Epithelial cell of proximal tubule (primary cell): ENCODE measurements at places on chromosomes 4 and X.

GRCh38 chrX:9459186-9459748 is 5.6 kb upstream of the TBL1X start:
- DNase-seq = no peak

- DNase-seq = peak; percentile 83
Measured at GRCh38 chrX:122565952-122566351, 618.1 kb upstream of the GRIA3 start.

GRCh38 chr4:39029752-39030694 is 2.2 kb downstream of the TMEM156 start:
- DNase-seq = no peak

DNA sequence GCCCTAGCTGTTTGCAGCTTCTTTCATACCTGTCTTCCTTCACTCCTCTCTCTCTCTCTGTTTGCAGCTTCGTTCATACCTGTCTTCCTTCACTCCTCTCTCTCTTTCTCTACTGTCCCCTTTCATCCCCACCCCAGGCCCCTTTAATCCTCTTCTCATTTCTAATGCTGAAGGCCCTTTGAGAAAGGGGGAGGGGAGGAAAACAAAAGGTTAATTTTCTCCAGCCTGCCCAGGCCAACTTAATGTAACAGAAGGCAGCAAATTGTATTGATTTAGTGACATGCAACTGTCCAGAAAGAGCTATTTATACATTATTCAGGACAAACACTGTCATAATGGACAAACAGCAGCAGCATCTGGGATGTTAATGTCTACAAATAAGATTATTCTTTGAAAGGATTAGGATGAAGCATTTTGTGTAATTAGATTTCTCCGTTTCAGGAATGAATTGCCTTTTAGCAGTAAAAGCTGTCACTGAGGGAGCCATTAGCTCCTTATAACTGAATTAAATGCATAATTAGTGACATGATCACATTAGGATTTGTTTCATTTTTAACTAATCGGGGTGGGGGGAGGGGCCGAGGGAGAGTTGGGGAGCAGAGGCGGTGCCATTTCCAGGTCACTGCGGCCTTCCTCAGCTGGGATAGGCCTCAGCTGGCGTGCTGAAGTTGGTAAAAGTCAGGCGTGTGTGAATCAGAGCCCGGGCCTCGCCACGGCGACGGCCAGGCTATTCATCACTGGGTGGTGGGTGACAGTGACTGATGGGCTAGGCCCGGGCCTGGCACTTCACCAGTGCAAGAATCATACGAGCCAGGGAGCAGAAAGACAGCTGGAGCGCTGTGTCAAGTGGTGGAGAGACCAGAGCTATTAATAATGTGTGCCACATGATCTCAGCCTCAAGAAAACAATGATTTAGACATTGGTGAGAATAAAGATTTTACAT is 174.5 kb downstream of the NKX6-1 start:
- no peak for DNase-seq

DNA sequence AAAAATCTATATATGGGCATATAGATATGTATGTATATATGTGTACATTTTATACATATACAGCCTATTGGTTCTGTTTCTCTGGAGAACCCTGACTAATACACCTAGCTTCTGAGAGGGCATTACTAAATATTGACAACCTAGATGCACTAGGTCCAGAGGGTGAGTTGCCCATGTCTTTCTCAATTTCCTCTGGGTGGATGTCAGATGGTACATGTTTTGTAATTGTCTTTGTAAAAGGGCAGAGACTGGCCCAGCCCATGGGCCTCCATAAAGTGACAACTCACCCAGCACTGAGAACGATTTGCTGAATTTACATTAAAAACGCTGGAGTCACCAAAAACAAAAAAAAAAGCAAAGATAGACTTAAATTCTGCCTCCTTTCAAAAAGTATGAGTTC is 198.5 kb upstream of the FAM241A start:
- DNase-seq = no peak

GRCh38 chr4:48307528-48307927 is 33.8 kb upstream of the SLAIN2 start:
- no peak for DNase-seq

- no peak for DNase-seq
Measured at GRCh38 chrX:31356275-31357212, 284.7 kb upstream of the FTHL17 start.

GRCh38 chrX:120023259-120023658 is 54.2 kb downstream of the RHOXF2B start:
- DNase-seq = no peak

DNA sequence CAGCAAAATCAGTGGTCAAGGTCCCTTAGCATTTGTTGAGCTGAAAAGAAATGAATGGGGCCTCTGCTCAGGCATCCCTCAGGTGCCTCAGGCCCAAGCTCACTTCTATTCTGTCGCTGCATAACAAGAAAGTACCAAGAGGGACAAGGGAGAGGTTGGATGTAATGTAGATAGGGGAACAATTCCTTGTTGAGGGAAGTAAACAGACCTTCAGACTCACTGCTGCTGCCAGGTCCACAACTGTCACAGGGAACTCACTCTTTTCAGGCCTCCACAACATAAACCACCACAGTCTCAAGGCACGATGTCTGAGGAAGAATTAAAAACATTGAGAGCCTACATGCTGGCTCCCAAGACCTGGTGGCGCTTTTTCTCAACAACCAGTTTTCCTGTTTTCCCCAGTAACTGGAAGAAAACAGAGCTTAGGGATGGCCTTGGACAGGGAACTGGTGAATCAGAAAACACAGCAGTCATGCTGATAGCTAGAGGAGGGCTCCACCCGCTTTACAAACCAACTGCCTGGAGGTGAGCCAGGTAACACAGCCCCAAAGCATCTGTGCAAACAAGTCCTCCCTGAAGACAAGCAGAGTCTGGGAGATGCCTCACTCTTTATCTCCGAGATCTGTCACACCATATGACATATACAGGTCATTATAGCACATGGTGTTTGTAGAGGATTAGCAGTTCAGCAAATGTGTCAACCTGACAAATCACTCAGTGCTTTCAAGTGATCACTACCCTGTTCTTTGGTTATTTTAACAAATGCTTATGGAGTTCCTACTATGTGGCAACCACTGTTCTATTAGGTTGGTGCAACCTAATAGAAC is 14.3 kb upstream of the AWAT1 start:
- DNase-seq = no peak

DNA sequence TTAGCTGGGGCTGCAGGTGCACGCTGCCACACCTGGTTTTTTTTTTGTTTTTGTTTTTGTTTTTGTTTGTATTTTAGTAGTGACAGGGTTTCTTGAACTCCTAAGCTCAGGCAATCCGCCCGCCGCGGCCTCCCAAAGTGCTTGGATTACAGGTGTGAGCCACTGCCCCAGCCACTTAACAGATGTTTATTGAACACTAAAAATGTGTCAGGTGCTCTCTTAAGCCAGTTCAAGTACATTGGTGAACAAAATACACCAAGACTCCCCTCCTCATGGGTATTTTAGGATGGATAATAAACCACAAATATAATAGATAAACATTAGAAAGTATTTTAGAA is 69.9 kb downstream of the TRAPPC11 start:
- no peak for DNase-seq

- no peak for DNase-seq
Measured at GRCh38 chrX:65987811-65988210, 52.1 kb downstream of the VSIG4 start.

DNA sequence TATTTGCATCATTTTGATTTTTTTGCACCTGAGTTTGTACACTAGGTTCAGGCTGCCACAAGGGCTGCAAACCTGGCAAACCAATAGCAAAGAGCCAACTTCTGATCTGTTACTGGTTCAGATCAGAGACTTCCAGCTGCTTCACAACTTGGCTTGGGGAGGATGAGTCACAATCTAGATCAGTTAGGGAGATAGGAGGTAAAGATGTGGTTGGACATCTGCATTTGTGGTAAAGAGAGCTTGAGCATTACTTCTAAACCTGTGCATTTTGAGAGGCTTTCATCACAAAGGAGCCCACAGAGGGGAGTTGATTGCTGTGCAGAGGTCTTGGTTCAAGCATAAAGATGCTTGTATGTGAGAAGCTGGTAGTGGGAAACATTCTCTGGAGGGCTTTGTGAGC is 34.5 kb downstream of the LINC00632 start:
- DNase-seq = no peak

DNA sequence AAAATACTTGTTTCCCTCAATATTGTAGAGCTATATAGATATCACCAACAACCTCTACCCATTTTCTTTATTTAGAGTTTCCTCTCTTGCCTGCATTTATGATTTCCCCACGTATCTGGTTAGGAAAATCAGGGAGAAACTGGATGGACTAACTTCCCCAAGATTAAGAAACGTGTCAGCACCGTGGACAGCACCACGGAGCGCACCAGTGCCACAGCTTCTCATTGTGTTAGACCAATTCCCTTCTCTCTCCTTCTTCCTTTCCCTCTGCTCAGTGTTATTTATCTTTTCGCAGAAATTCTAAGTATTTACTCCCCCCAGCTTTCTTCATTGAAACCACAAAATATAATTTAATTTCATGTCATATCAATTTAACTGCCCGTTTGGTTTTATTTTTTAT is 568.6 kb upstream of the BOD1L1 start:
- peak; percentile 22 for DNase-seq

DNA sequence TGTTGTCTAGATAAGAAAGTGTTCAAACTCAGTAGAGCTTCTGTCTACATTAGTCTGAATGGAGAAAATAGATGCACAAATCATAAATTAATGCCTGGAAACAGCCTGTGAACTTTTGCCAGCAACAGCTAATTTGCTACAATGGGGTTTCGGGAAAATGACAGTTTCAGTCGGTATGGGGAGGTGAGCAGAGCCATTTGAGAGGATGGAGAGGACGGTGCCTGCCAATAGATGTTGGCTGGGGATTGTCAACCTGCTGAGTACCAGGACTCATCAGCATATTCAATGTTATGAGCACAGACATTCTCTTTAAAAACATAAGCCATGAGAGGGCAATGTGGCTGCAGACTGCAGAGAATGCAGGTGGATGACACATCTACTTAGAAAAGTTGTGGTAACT is 230.3 kb upstream of the PCDH18 start:
- no peak for DNase-seq

- DNase-seq = no peak
Measured at GRCh38 chrX:78831523-78831922, 84.0 kb downstream of the LPAR4 start.

DNA sequence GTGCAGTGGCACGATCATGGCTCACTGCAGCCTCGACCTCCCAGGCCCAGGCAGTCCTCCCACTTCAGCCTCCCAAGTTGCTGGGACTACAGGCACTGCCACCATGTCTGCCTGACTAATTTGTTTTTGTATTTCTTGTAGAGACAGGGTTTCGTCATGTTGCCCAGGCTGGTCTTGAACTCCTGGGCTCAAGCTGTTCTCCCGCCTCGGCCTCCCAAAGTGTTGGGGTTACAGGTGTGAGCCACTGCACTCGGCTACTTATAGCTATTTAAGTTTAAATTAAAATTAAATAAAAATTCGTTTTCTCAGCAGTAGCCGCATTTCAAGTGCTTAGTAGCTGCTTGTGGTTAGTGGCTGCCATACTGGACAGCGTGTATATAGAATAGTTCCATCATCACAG is 3.5 kb downstream of the SMAD1 start:
- DNase-seq = no peak

DNA sequence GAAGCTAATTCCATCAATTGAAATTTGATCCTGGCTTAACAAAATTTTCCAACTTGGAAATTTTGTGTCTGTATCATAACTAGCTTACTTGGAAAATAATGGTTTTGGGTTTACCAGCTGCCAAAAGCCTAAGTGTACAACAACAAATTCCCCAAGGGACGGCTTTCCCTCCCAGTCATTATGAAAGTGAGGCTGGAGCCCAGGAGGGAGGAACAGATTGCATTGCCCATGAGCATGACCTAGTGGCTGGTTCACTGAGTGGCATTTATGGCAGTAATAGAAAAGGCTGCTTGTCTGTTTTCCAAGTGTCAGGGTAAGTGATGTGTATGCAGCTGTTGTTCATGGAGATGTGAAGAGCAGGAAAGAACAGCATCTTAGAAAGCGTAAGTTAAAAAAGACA is 70.8 kb upstream of the HHIP start:
- no peak for DNase-seq

GRCh38 chrX:135522878-135523693 is 2.6 kb downstream of the INTS6L start:
- no peak for DNase-seq

- DNase-seq = no peak
Measured at GRCh38 chr4:7362341-7362740, 72.4 kb downstream of the PSAPL1 start.

GRCh38 chrX:70478526-70479245 is 34.1 kb downstream of the DLG3 start:
- no peak for DNase-seq

GRCh38 chr4:145822181-145822580 is 116.4 kb downstream of the ZNF827 start:
- no peak for DNase-seq

- DNase-seq = no peak
Measured at GRCh38 chrX:40097141-40097503, 636 bp downstream of the BCOR start.

- DNase-seq = no peak
Measured at GRCh38 chrX:13257223-13258051, 62.4 kb downstream of the ATXN3L start.

DNA sequence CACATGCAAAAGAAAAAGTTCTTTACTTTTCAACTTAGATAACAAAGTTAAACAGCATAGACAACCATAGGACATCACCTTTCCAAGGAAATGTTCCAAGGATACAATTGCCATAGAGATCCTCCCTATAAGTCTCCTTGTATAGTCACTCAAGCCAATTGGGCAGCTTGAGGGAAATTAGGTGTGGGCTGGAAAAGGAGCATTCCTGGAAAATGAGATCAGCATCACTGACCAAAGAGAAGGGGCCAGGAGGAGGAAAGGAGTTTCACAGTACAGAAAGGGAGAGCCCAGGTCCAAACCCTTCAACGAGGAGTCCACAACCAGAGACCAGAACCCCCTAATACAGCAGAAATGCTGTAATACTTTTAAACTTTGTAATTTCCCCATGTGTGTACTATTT is 91.5 kb upstream of the PPARGC1A start:
- no peak for DNase-seq

DNA sequence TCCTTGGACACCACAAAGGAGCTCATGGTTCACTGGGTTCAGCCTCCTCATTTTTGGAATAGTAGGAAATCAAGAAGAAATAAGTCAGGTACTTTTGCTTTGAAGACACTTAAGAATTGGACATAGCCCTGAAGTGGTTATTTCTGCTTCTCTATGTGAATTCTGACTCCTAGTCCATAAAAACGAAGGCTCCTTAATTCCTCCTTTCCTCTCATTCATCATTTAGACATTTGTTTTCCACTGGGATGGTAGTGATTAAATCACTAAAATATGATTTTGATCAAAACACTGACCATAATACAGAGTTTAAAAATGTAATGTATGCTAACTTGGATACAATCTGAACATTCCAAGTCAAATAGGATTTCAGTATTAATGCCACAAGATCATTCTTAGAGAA is 34.7 kb upstream of the CYP2U1 start:
- DNase-seq = no peak

DNA sequence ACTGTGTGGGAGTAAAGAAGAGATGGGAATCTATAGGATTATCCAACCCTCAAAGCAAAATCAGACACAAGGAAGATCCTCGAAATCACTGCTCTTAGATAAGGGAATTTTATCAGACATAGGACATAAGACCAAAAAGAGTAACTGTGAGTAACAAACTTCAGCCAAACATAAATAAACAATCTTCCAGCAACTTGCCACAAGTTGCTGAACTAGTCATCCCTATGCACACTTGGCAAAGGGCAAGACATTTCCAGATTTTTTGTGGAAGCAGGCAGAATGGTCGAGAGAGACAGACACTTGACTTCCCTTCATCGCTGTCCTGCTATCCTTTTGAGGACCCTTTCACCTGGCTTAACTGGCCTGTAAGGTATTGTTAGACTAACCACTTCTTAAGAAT is 89.6 kb downstream of the KCNIP4 start:
- no peak for DNase-seq
